ENCODE measurements at places on chromosomes 2 and 18. TPM values are rescaled to one million over a fixed set of nuclear protein-coding genes. Genes with fewer than 3 reads are reported as not detected.

DNA sequence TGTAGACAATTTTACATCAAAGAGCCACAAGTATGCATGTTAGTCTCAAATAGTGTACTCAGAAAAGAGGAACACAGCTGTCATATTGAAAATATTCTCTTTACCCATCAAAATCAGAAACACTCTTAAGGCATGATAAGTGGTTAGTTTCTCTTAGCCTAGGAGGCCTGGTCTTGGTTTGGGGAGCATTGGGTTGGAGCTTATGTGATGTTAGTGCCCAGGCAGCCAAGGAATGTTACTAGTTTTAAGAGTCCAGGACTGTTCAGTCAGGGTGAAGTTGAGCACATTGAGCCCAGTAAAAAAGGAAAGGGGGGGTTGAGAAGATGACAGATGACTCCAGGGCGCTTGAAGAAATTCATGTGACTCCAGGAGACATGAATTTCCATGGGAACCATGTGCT, 340.6 kb downstream of the HRH4 start:
- DNase-seq: peak; percentile 31
- no peaks in the 10 kb centered on the region for H3K36me3 ChIP-seq
- no peak overlapping the region for H3K27ac ChIP-seq
- no peak overlapping the region for H3K4me3 ChIP-seq

DNA sequence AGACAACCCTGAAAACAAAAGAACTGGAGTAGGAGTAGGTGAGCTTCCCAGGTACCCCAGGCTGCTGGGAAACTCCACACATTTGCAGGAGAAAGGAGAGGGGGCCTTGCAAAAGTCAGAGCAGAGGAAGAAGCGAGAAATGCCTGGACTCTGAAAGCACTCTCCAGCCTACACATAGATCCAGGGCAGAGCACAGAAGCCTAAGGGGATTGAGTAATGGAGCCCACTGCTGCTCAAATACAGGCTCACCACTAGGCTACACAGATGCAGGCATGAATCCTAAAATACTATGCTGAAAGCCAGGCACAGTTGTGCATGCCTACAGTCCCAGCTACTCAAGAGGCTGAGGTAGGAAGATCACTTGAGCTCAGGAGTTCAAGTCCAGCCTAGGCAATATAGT, 33.4 kb downstream of the OSBPL1A start:
- H3K27ac ChIP-seq: no peak overlapping the region
- DNase-seq: no peak
- no peaks in the 10 kb centered on the region for H3K36me3 ChIP-seq

- H3K27ac ChIP-seq: no peak overlapping the region
- H3K36me3 ChIP-seq: no peaks in the 10 kb centered on the region
- DNase-seq: no peak
- no peak overlapping the region for H3K4me3 ChIP-seq
Observed at GRCh38 chr18:32389858-32390257, 80.8 kb downstream of the GAREM1 start.

GRCh38 chr2:75799859-75800258, 89.1 kb upstream of the GCFC2 start:
- H3K36me3 ChIP-seq: no peaks in the 10 kb centered on the region
- no peak overlapping the region for H3K27ac ChIP-seq
- H3K4me3 ChIP-seq: no peak overlapping the region
- DNase-seq: no peak
- no peaks in the 10 kb centered on the region for H3K27me3 ChIP-seq

GRCh38 chr18:49668574-49669275, 106.9 kb downstream of the LIPG start:
- no peak overlapping the region for H3K27ac ChIP-seq
- H3K36me3 ChIP-seq: no peaks in the 10 kb centered on the region
- peaks cover 21% of the 10 kb centered on the region for H3K4me1 ChIP-seq

- H3K27ac ChIP-seq: peak overlapping the region; percentile 60
- H3K36me3 ChIP-seq: no peaks in the 10 kb centered on the region
- H3K27me3 ChIP-seq: no peaks in the 10 kb centered on the region
Observed at GRCh38 chr18:23227726-23228070, 92.4 kb downstream of the CABLES1 start.

DNA sequence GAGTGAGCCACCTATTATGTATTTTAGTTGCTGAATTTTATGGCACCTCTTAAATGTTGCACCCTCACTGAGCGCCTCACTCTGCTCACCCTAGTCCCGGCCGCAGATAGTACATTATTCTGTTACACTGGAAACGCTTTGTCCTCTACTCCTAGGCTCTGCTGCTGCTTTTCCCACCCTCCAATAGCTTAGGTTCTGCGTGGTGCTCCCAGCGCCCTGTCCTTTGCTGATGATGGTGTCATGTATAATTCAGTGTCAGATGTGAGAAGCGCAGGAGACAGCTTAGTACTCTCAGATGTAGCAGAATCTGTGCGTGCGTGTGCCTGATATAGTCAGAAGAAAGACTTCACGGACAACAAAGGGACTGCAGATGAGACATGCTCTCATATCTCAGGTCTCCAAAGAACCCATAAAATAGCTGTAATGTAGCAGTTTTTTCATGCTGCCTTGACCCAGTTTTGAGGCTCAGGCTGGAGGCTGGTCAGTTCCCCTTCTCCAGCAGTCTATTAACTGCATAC, 1.4 kb upstream of the REEP1 start:
- peaks cover 10% of the 10 kb centered on the region for H3K4me1 ChIP-seq
- no peak overlapping the region for H3K4me3 ChIP-seq
- no peaks in the 10 kb centered on the region for H3K36me3 ChIP-seq
- peaks cover 28% of the 10 kb centered on the region for H3K27me3 ChIP-seq
- H3K27ac ChIP-seq: no peak overlapping the region

DNA sequence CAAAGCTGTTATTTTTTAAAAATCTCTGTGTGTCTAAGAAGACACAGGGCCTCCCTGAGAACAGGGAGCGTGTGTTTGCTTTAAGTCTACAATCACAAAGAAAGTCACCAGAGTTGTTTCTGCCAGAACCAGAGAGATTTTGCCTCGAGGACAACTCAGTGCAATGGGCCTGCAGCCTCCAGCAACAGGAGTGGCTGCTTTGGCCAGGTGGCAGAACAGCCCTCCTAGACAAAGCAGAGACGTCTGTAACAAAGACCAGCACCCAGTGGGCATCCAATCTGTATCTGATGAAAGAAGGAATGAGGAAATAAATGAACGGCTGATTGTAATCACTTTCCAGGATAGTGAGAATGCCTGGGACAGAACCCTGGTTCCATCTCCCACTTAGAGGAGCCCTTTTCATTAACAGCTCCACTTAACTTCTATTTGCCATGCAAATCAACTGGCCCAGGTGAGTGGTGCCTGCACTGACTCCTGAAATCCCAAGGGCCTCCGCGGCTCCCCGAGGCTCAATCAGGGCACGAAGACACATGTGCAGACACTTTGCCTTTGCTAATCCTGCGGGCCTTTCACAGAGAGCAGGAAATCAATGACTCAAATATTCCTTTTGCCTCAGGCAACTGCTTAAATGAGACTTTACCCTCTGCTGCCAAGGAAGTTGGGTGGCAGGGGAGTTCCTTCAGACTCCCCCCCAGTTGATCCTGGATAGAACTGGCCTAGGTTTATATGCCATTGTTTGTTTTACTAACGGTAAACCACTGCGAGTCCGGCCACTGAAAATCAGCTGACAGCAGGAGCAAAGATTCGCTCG, 146.5 kb downstream of the CABLES1 start:
- no peaks in the 10 kb centered on the region for H3K4me1 ChIP-seq
- H3K27me3 ChIP-seq: no peaks in the 10 kb centered on the region
- H3K4me3 ChIP-seq: no peak overlapping the region
- H3K27ac ChIP-seq: no peak overlapping the region

DNA sequence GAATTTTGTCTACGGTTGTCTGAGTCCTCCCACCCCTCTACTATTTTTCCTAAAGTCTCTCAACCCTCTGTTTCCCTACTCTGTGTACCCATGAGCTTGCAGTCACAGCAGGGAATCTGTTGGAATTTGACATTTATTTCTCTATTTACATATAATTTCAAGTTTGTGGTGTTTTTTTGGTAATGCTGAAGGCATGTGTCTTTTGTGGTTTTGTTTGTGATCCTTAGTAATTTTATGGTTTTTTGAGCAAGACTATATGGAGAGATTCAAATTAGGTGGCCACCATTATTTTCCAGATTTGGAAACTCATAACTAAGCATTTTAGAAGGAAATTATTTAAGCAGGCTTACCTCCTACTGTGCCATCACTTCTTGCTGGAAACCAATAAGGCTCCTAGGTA, 27.2 kb upstream of the FBLN7 start:
- no peak overlapping the region for H3K27ac ChIP-seq
- DNase-seq: no peak
- H3K36me3 ChIP-seq: peaks cover 54% of the 10 kb centered on the region
- H3K4me1 ChIP-seq: no peaks in the 10 kb centered on the region
- H3K27me3 ChIP-seq: no peaks in the 10 kb centered on the region

- no peak for DNase-seq
- H3K4me1 ChIP-seq: no peaks in the 10 kb centered on the region
- no peak overlapping the region for H3K27ac ChIP-seq
- H3K27me3 ChIP-seq: peaks cover 12% of the 10 kb centered on the region
- no peaks in the 10 kb centered on the region for H3K36me3 ChIP-seq
Observed at GRCh38 chr18:59049721-59050660, 89.7 kb upstream of the SEC11C start.

DNA sequence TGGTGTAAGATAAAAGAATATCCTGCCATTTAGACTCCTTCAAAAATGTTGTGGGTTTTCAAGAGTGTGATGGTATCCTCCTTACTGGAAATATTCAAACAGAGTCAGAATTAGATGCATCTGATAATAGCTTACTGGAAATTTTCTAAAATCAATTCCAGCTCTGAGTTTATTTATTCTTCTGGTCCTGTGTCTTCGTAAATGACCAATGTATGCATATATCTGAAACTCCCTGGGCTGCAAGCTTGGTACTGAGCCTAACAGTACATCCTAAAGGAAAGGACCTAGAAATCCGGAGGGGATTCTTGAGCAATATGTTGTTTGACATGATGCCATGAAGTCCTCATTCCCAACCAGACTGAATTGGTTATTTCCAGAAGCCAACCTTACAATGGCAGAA, 130.4 kb downstream of the KCNE4 start:
- H3K4me1 ChIP-seq: peaks cover 2% of the 10 kb centered on the region
- no peak overlapping the region for H3K4me3 ChIP-seq
- no peaks in the 10 kb centered on the region for H3K36me3 ChIP-seq
- no peak for DNase-seq
- H3K27ac ChIP-seq: no peak overlapping the region

- no peak for DNase-seq
- no peaks in the 10 kb centered on the region for H3K36me3 ChIP-seq
- H3K27me3 ChIP-seq: no peaks in the 10 kb centered on the region
- H3K4me3 ChIP-seq: no peak overlapping the region
- H3K4me1 ChIP-seq: no peaks in the 10 kb centered on the region
- no peak overlapping the region for H3K27ac ChIP-seq
Observed at GRCh38 chr18:57975805-57976204, 68.2 kb upstream of the NEDD4L start.

DNA sequence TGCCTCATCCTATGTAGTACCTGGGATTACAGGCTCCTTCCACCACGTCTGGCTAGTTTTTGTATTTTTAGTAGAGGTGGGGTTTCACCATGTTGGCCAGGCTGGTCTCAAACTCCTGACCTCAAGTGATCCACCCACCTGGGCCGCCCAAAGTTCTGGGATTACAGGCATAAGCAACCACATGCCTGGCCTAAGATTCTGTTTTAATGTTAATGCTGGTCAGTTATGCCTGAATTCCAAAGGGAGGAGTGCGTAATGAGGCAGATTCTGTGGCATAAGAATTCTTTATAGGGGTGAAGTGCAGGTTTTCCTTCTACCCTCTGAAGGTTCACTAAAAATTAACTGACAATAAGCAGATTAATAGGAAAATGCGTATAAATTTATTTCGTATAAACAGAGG, 1343.8 kb upstream of the LRRTM1 start:
- H3K27ac ChIP-seq: no peak overlapping the region
- no peak overlapping the region for H3K4me3 ChIP-seq
- no peaks in the 10 kb centered on the region for H3K4me1 ChIP-seq
- no peaks in the 10 kb centered on the region for H3K36me3 ChIP-seq

DNA sequence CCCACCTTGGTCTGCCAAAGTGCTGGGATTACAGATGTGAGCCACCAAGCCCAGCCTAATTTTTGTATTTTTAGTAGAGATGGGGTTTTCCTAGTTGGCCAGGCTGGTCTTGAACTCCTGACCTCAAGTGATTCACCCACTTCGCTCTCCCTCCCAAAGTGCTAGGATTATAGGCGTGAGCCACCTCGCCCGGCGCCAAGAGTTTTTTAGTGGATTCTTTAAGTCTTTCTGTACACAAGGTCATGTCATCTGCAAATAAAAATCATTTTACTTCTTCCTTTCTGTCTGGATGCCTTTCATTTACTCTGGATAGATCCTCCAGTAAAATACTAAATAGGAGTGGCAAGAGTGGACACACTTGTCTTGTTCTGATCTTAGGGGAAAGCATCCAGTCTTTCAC, 61.7 kb downstream of the KCMF1 start:
- no peak overlapping the region for H3K27ac ChIP-seq
- H3K4me1 ChIP-seq: no peaks in the 10 kb centered on the region
- H3K36me3 ChIP-seq: peaks cover 36% of the 10 kb centered on the region
- DNase-seq: no peak
- no peak overlapping the region for H3K4me3 ChIP-seq

GRCh38 chr2:70241340-70241739, 7.1 kb downstream of the TIA1 start:
- no peak for DNase-seq
- peaks cover 15% of the 10 kb centered on the region for H3K36me3 ChIP-seq
- H3K27ac ChIP-seq: no peak overlapping the region
- no peaks in the 10 kb centered on the region for H3K27me3 ChIP-seq
- H3K4me3 ChIP-seq: no peak overlapping the region

DNA sequence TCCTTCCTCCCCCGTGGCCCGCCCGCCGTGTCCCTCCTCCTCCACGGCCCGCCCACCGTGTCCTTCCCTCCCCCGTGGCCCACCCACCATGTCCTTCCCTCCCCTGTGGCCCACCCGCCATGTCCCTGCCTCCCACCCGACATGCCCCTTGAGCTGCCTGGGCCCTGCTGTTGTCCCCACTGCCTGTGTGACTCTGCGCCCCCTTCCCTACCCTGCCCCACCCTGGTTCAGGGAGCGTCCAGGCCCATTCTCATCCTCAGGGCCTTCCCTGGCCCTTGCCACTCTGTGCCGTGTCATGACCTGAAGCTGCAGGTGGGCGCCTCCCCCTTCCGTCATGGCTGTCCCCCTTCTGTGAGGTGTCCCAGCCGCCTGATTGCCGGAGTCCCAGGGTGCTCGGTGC, 20.7 kb downstream of the D2HGDH start:
- no peak overlapping the region for H3K27ac ChIP-seq
- DNase-seq: no peak
- H3K27me3 ChIP-seq: no peaks in the 10 kb centered on the region
- peaks cover 8% of the 10 kb centered on the region for H3K4me1 ChIP-seq

LRRC30 gene
- not detected for total RNA-seq

RAB31 gene
- 96.4 TPM for total RNA-seq
